ENCODE measurements at places on chromosomes 4 and X.

- DNase-seq: no peak
These were observed 865 bp downstream of the FAM200B start for GRCh38 chr4:15682242-15683142.

- DNase-seq: no peak
These were observed 6.7 kb downstream of the EPGN start for GRCh38 chr4:74314944-74315343.

DNA sequence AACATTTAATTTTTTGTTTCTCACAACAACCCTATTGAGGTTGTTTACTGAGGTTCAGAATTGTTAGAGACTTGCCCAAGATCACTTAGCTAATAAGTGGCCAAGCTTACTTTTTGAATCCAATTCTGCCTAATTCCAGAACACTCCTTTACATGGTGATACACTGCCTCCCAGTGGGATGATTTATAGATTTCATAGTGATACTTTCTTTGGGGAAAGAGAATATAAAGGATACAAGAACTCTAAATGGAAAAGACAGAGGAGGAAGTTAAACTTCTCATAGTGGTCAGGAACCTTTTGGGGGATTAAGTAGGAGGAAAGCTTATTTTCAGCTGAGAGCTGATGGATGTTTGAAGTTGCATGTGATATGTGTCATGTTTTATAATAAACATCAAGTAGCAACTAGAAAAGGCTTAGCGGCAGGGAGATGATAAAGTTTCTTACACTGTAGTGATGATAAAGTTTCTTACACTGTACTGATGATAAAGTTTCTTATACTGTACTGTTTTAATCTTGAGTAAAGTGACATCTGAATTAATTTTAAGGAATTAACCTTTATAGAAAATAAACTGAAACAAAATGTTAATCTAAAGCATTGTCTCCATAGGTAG, 15.3 kb downstream of the STAG2 start:
- DNase-seq: no peak

- DNase-seq: no peak
These were observed 9.2 kb upstream of the RNF150 start for GRCh38 chr4:141142423-141142822.

- DNase-seq: no peak
These were observed 43.0 kb downstream of the ENPEP start for GRCh38 chr4:110518889-110519490.

DNA sequence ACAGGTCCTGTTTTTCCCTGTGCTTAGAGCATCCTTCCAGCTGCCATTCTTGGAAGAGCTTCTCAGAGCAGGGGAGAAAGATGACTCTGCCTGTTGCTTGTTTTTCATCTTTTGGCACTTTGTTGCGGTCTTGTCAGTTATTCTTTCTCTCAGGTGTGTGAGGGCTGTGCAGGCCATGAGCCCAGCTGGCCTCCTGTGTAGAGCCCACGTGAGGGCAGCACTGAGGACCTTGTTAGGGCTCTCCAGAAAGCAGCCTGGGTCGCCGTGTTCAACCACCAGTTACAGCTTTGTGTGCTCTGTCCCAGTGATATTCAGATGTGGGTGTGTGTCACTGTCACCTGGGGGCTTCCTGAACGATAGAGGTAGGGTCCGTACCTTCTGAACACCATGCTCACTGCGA, 52.8 kb downstream of the NOP14 start:
- DNase-seq: no peak
